ENCODE measurements at places on chromosomes 5 and 9.

- no peak for DNase-seq
These were observed 355.4 kb downstream of the CAAP1 start for GRCh38 chr9:26537211-26537610.

DNA sequence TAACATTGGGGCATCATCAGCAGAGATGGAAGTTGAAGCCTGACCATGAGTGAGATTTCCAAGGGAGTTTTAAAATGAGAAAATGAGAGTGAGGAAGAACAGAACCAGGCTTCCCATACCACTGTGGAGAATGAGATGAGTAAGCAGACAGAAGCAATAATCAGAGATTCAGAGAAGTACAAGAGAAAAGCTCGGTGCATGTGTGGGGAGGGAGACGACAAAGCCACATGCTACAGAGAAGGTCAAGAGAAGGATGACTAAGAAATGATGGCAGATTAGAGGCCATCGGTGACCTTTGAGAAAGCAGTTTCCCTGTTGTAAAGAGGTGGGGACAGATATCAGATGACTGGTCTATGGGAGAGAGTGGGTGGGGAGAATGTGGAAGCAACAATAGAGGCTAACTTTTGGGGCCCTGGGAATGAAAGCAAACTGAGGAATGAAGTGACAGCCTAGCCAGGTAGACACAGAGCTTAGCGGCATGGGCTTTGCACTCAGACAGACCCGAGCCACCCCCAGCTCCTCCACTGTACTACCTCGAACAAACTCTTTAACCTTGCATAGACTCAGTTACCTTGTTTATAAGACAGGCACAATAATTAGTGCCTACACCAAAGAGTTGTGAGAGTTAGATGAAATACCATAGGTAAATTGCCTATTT is 207.7 kb downstream of the PIK3R1 start:
- DNase-seq: no peak

DNA sequence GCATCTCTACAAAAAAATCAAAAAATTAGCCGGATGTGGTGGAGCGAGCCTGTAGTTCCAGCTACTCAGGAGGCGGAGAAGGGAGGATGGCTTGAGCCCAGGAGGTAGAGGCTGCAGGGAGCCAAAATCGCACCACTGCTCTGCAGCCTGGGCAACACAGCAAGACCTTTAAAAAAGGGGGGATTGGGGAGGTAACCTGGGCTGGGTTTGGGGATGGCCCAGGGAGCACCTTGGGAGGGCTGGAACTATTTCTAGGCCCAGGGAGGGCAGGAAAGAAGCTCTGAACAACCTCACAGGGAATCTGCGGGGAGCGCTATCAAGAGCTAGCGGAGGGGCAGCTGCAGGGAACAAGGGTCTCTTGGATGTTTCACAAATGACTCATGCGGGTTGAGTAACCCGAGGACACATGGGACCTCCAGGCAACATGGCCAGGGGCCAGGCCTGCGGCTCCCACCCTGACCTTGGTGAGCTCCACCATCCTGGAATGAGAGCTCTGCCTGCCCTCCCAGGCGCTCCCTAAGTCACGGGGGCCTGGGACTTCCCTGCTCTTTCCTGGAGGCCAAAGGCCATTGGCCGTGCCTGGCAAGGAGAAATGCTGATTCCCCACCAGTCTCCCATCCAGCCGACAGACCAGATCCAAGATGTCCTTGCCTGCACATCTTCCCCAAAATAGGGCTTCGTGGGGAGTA is 23.4 kb downstream of the SARDH start:
- DNase-seq: no peak

GRCh38 chr9:20319641-20320337 is 302.5 kb downstream of the MLLT3 start:
- peak; percentile 50 for DNase-seq

DNA sequence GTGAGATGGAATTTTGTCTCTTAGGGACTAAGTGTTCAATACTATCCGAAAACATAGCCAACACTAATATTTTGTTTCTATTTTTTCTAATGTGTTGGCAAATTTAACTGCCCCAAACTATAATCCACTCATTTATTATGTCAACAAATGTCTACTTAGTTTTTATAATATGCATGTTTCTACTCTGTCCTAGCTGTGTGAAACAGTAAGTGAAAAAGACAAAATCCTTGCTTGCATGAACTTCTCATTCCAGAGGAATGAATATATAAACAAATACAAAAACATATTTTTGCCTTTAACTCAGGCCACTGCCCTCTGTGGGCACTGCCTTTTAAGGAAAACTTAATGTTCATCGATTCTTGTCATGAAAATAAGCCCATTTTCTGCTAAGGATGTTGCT is 1275.4 kb upstream of the CDH18 start:
- DNase-seq: no peak

GRCh38 chr9:136539427-136540421 is 6.1 kb downstream of the NOTCH1 start:
- DNase-seq: peak; percentile 92

- DNase-seq: peak; percentile 77
These were observed 27.5 kb downstream of the SREK1 start for GRCh38 chr5:66171349-66172344.

- DNase-seq: no peak
These were observed 137.9 kb upstream of the PPP1R26 start for GRCh38 chr9:135341612-135342169.

DNA sequence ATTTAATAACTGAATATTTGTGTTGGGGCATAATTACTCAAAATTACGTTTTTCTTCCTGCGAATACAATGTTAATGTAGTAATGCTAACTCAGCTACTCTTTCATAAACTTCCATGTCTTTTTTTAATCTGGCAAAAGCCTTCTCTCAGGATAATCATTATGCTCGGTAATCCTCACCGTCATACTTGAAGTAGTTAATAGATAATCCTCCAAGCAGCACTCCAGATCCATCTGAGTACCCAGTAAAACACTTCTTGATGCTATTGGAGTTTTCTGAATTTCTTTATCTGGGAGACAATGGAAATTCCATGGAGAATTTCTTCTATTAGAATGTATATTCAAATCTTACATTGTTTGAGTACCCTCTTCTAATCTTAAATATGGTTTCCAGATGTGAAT is 34.3 kb downstream of the PARP8 start:
- DNase-seq: no peak

DNA sequence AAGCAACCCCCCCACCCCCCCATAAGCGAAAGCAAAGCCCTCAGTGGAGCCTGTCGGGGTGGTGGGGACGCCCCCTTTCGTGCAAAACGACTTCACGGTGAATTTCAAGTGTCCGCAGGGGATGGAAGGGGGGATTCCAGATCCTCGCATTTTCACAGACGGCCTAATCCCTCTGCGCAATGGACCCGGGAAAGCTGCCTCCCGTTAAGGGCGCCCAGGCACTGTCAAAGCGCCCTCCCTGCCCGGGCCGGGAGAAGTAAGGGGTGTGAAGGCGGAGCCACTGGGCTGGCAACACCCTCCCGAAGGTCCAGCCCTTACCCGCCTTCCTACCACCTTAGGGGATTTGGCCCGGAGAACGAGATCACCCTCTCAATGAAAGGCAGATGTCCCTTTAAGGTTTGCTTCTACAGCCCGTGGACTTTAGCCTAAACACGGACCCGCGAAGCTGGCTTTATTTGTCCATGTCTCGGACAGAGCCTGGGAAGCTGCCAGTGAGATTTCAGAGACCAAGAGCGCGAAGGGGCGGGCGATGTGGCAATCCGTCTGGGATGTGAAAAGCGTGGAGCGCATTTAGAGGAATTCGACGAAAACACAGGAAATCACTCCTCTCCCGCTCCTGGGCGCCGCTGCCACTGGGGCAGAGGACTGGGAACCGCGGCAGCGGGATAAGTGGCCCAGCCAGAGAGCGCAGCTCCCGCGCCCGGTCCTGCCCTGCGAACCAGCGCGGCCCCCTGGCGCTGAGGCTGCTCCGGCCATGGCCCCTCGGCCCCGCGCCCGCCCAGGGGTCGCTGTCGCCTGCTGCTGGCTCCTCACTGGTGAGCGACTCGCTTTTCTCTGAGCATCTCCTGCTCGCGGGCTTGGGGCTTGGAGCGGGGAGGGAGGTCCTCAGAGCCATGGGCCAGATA is at the start of the genes ITGA1 and PELO:
Gene ITGA1, plus strand, starts transcription at position 317 of the 905 bp plus-strand sequence. Its CDS starts 438 bp downstream, at position 755.
Gene PELO, plus strand, starts transcription at position 317 of the 905 bp plus-strand sequence. CDS start 12,479 bp downstream, outside the sequence.
- DNase-seq: peak; percentile 39

GRCh38 chr9:111599092-111599954 is at the start of gene PTGR1:
PTGR1 (minus strand) TSS chr9:111599647; CDS start chr9:111597422, 2,225 bp downstream.
- no peak for DNase-seq

- DNase-seq: peak; percentile 1
These were observed 72.5 kb downstream of the AP3B1 start for GRCh38 chr5:78221964-78222451.

- no peak for DNase-seq
These were observed 10.5 kb downstream of the LNPEP start for GRCh38 chr5:96946381-96946780.

DNA sequence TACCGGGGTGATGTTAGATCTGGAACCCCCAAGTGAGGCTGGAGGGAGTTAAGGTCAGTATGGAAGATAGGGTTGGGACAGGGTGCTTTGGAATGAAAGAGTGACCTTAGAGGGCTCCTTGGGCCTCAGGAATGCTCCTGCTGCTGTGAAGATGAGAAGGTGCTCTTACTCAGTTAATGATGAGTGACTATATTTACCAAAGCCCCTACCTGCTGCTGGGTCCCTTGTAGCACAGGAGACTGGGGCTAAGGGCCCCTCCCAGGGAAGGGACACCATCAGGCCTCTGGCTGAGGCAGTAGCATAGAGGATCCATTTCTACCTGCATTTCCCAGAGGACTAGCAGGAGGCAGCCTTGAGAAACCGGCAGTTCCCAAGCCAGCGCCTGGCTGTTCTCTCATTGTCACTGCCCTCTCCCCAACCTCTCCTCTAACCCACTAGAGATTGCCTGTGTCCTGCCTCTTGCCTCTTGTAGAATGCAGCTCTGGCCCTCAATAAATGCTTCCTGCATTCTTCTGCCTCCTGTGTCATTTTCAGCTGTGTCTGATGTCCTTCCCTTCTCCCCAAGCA is 2.3 kb upstream of the MYOZ3 start:
- no peak for DNase-seq

- DNase-seq: no peak
These were observed 47.3 kb downstream of the MED27 start for GRCh38 chr9:132032238-132032950.

GRCh38 chr5:143886651-143887638 is 75.0 kb downstream of the HMHB1 start:
- DNase-seq: no peak

DNA sequence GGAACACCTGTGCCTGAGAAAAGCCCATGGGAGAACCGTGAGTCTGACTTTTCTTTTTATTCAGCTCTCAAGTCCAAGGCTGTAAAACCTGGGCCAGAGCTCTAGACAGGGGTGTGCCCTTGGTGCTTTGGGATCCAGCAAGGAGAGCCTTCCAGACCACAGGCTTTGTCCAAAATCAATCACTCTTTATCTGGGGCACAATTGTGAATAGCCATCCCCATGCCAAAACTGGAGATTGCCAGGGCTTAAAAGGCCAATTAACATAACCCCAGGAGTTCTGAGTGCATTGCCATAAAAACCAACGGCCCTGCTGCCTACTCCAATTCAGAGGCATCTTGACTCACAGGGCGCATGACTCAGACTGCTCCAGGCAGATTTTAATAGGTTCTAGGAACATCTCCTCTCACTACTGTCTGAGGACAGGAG is 391.8 kb downstream of the ARHGEF28 start:
- no peak for DNase-seq

DNA sequence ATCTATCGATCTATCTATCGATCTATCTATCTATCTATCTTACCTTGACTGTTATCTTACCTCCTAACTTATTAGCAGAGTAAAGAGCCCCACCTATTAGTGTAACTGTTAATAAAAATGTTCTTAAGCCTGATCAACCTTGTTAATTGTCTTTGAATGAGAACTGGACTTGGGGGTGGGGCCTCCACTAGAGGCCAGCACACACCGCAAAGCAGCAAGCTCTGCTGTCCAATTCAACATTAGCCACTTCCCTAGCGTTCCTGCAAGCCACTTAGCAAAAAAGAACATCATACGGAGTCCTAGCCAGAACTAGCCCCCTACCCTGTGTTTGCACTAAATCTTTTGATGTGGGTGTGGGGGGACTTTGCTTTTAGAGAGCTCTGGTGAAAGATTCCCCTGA is 515.8 kb downstream of the KDM4C start:
- no peak for DNase-seq

GRCh38 chr5:89343666-89344065 is 460.7 kb upstream of the MEF2C start:
- DNase-seq: no peak

- no peak for DNase-seq
These were observed 46.0 kb upstream of the OR2K2 start for GRCh38 chr9:111375817-111376564.

Measured in CD4-positive, alpha-beta T cell treated with Interleukin-15 for 4 hours (primary cell).